Left renal cortex interstitium (tissue), 4 donors: ENCODE measurements at places on chromosomes 3 and 15.

DNA sequence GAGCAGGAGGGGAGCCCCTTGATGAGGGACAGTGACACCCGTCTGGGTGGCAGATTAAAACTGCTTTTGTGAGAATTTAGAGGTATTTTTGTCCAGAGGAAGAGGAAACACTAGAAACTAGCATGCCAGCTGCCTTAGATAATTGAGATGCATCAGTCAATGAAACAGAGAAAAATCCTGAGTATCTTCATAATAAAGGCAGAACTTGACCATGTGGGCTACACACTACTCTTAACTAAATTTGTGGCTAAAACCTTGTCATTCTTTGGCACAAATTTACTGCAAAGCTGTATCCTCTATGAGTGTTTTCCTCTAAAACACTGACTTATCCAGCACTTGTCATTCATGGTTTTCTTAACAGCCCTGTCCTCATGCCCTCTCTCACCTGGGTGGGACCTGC is 259.7 kb upstream of the TPM1 start:
- DNase-seq: no peak

- no peak for DNase-seq
Measured at GRCh38 chr3:64728994-64729393, 41.2 kb upstream of the ADAMTS9 start.

GRCh38 chr15:47586653-47587224 is 130.6 kb upstream of the SEMA6D start:
- no peak for DNase-seq

DNA sequence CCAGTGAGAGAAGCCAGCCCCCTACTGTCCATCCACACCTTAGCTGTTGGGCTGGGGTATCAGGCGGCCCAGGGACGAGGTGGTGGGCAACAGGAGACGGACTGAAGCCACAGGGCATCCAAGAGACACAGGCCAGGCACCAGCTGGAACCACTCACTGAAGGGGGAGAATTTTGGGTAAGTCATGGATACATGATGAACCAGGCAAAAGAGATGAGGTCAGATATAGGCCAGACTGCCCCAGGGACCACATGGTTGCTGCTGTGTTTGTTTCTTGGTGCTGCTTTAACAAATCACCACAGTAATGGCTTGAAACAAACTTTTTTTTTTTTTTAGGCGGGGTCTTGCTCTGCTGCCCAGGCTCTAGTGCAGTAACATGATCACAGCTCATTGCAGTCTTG is 66.4 kb downstream of the SEMA5B start:
- DNase-seq: no peak

- DNase-seq: no peak
Measured at GRCh38 chr15:39942753-39943150, 8.8 kb downstream of the EIF2AK4 start.

GRCh38 chr3:142981108-142981507 is 17.6 kb upstream of the PAQR9 start:
- DNase-seq: no peak

DNA sequence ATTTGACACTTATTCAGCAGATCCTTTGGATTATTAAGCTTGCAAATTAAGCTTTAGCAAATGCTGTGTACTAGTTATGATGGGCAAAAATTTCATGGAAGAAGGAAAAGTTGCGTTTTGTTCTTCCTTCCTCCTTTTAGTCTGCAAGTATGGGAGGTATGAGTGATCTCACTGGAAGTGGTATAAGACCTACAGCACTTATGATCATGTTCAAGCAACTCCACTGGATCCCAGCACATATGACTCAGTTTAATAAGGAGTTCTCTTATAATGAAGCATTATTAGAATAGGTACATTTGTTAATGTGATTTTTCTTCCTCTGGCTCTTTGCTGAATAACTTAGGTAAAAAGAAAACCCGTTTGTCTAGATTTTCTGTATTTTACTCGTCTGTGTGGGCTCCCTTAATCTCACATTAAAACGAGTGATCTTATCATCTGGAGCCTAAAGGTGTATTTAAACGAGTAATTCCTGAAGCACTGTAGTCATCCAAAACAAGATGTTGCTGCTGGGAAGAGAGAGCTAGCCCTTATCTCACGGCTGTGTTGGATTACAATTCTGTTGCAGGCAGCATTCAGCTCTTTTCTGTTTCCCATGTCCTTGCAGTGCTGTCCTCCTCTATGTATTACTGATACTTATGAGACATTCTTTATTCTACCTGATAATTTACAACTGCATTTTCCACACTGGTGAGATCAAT is 264.9 kb downstream of the GBE1 start:
- no peak for DNase-seq

- no peak for DNase-seq
Measured at GRCh38 chr15:69782139-69782658, 315.5 kb downstream of the TLE3 start.

GRCh38 chr3:63986146-63986545 is 37.1 kb downstream of the PSMD6 start:
- DNase-seq: no peak

DNA sequence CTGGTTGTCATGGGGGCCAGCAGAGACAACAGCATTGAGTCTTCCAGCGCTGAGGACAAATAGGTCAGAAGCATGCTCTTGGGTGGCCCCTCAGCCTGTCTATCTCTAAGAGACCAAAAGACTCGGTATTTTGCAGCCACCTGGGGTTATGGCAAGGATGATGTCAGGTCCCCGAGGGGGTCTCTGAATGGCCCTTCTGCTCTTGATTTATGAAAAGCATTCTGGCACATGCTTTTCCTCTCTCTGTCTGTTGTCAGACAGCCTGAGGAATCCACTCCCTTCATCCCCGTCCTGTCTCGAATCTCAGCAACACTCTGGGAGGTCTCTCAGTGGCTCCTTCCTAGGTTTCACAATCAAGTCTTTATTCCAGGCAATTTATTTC is 156.6 kb upstream of the RGMA start:
- DNase-seq: no peak

DNA sequence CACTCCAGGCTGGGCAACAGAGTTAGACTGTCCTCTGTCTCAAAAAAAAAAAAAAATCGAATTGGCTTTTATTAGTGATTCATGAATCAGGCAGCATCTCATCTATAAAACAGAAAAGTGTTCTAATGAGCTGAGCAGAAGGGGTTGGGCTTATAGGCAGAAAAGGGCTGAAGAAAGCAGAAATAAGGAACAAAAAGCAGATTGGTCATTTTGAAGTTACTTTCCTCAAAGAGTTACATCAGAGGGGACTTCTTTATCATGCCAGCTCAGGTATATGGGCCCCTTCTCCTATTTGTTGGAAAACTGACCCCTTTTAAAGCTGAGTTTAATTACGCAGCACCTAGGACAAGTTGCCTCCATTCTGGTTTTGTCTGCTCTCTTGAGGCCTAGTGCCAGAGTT is 722 bp upstream of the POGLUT1 start:
- no peak for DNase-seq

- DNase-seq: no peak
Measured at GRCh38 chr3:188937389-188937788, 234.4 kb upstream of the TPRG1 start.

- DNase-seq: no peak
Measured at GRCh38 chr3:111737047-111737705, 121.9 kb upstream of the PHLDB2 start.

- DNase-seq: no peak
Measured at GRCh38 chr3:72311425-72311824, 526.5 kb upstream of the PROK2 start.

DNA sequence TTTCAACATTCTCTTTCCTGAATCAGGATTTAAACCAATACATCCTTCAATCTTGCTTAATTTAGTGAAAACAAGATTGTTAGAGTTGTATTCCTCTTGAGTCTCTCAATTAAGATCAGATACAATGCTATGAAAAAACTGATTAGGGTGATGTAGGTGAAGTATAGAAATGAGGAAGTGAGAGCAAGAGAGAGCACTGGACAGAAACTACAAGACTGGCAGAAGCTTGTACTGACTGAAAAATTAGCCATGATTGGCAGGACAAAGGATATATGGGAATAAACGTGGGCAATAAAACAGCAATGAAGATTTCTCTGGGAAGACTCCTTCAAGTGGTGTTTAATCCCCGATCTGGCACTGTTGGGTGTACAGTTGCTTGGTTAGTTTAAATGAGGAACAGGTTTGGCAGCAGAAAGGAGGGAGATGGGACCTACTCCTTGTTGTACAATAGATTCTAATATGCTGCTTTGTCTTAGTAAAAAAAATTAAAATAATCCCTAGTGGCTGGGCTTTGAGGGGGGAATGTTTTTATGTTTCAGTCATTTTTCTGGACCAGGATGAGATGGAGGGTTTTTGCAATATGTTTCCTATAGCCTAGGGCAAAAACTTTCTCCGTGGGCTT is 252.7 kb downstream of the SLC9A9 start:
- DNase-seq: no peak

- DNase-seq: no peak
Measured at GRCh38 chr3:184718431-184718830, 6.6 kb upstream of the MAGEF1 start.

DNA sequence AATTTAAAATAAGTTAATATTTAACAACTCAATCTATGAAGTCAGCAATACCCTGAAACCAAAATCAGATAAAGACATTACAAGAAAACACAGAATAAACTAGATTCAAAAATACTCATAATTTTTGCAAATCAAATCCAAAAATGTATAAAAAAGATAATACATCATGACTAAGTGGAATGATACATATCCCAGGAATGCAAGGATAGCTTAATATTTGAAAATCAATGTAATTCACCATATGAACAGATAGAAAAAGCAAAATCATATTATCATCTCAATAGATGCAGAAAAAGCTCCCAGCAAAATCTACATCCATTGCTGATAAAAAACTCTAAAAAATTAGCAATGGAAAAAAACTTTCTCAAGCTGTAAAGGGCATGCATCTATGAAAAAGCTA is 70.5 kb downstream of the SETMAR start:
- DNase-seq: no peak

GRCh38 chr15:70466305-70466704 is 297.1 kb downstream of the UACA start:
- DNase-seq: no peak

GRCh38 chr3:117019082-117019713 is 309.6 kb downstream of the TUSC7 start:
- DNase-seq: peak; percentile 41

DNA sequence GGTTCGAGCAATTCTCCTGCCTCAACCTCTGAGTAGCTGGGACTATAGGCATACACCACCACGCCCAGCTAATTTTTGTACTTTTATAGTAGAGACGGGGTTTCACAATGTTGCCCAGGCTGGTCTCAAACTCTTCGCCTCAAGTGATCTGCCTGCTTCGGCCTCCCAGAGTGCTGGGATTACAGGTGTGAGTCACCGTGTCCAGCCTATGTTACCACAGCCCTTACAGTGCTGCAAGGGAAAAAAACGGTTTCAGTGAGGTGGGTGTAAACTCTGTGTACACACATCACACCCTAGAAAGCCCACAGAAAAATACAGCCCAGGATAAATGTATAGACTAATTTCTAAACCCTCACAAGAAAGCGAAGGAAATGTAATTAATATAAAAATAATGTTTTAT is 103.5 kb upstream of the AKAP13 start:
- DNase-seq: no peak

- no peak for DNase-seq
Measured at GRCh38 chr3:181913254-181913653, 201.5 kb downstream of the SOX2 start.

- no peak for DNase-seq
Measured at GRCh38 chr15:49747340-49747739, 126.5 kb downstream of the DTWD1 start.

- no peak for DNase-seq
Measured at GRCh38 chr15:39283531-39283930, 297.3 kb upstream of the THBS1 start.

DNA sequence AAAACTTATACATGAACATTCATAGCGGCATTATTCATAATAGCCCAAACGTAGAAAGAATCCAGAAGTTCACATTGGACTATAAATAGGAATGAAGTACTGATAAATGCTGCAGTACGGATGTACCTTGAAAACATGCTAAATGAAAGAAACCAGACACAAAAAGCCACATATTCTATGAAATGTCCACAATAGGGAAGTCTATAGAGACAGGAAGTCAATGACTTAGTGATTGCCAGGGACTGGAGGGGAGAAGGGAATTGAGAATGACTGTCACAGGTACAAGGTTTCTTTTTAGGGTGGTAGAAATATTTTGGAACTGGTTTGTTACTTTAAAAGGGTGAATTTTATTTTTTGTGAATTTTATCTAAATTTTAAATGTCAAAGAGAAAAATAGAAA is 71.4 kb upstream of the SKOR1 start:
- no peak for DNase-seq

- DNase-seq: no peak
Measured at GRCh38 chr3:109125902-109126301, 8.0 kb upstream of the MORC1 start.

DNA sequence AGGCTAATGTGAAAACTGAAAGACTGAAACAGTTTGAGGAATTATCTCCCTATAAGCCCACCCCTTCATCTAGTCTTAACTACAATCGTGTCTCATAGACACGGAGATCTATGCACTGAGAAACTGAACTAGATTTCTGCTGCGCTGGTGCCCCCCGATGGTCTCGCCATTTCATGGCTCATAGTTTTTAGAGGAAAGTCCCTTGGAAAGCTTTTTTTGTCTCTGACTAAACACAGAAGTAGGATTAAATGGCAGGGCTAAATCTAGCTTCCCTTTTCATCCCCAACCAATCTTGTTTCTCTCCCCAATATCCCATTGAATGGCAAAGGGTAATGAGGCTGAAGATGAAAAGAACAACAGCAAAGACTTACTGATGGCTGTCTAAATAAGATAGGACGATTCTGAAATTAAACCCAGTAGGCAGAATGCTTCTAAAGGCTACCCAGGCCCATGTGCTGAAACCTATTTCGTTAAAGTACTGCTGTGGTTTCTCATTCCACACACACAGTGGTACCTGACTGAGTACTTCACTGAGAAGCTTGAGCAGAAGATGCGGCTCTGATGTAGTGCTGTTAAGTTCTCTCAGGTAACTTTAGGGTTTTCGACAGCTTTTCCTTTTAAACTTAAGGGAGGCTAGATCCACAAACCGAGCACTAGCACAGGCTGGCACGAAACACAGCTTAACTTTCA is 142.7 kb downstream of the GADL1 start:
- DNase-seq: no peak

GRCh38 chr3:42081838-42082473 is 9.2 kb upstream of the TRAK1 start:
- no peak for DNase-seq

DNA sequence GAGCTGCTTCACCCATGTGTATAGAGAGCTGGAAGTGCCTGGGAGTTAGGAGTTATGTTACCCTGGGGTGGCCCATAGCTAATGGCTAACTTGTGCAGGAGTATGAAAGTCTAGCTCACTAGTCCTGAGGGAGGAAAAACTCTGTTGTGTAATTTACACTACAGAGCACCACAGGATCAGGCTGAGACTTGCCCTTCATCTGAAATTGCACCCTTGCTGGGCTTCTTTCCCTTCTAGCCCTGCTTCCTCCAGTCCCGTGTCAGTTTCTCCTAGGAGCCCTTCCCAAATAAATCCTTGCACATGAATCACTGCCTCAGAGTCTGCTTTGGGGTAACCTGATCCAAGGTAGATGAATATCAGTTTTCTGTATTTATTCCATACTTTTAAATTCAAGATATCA is 40.0 kb downstream of the CTXND1 start:
- DNase-seq: no peak

- DNase-seq: no peak
Measured at GRCh38 chr3:43582866-43583265, 38.9 kb downstream of the ANO10 start.

- DNase-seq: no peak
Measured at GRCh38 chr3:29854821-29855220, 574.0 kb downstream of the RBMS3 start.
